ENCODE measurements at places on chromosomes 4 and X.

GRCh38 chr4:118833192-118833820 lies 2.6 kb downstream of the SEC24D start:
- no peak for DNase-seq

DNA sequence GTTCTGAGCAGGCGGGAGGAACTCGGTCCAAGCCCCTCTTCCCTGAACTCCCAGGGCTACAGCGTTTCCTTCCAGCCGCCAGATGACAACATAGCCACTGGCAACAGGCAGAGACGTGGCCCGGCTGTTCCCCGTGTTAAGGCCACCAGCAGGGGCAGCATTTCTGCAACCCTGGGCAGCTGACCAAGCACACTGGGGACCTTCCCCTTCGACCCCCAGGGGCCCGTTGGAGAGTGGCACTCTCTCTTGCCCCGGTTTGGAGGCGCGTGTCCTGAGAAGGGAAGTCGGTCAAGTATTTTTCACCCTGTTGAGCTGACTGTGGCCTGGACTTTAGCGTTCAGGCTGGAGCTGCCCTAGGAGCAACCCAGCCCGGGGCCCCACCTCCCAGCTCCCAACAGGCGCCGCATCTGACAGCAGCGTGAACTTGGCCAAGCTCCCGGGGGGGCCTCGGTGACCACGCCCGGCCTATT lies 37.6 kb downstream of the ZBTB49 start:
- no peak for DNase-seq

DNA sequence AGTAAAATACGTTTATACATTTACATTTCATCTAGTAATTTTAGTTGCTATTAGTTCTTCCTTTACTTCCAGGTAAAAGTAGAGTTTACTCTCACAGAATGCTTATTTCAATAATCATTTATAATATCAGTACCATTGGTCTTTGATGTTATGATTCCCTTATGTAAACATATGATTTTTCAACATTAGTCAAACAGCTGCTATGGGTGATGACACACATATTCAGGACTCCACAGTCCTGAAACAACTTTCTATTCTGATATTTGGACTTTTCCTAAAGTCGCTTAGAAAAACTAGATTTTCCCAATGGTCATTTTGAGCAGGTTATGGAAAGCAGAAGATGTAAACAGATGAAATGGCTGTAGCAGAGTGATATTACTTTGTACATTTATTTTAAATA lies 369.8 kb downstream of the UNC5C start:
- DNase-seq = no peak

- DNase-seq = no peak
Observed at GRCh38 chr4:158053801-158054200, 119.0 kb downstream of the GASK1B start.

- no peak for DNase-seq
Observed at GRCh38 chrX:24619647-24620046, 27.5 kb downstream of the PCYT1B start.

GRCh38 chrX:41127477-41128192 lies 42.4 kb downstream of the USP9X start:
- no peak for DNase-seq

GRCh38 chr4:87659247-87659931 lies 9.3 kb downstream of the DMP1 start:
- no peak for DNase-seq

DNA sequence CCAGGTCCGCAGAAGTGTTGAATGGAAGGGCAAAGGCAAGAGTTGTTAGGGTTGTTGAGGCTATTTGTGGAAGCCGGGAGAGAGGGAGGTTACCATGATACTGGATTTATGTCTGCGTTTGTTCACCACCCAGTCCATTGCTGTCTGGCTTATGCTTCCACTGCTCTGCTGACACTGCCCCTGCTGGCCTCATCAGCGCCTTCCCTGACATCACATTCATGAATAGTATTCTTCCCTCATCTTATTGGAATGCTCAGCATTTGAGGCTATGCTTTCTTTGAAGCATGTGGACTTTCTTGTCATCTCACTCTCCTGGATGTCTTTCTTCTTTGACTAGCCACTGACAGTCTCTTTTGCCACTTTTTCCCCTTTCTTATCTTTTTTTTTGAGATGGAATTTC lies 10.3 kb downstream of the GNL3L start:
- DNase-seq = no peak

GRCh38 chr4:4754641-4755040 lies 104.8 kb upstream of the MSX1 start:
- no peak for DNase-seq

DNA sequence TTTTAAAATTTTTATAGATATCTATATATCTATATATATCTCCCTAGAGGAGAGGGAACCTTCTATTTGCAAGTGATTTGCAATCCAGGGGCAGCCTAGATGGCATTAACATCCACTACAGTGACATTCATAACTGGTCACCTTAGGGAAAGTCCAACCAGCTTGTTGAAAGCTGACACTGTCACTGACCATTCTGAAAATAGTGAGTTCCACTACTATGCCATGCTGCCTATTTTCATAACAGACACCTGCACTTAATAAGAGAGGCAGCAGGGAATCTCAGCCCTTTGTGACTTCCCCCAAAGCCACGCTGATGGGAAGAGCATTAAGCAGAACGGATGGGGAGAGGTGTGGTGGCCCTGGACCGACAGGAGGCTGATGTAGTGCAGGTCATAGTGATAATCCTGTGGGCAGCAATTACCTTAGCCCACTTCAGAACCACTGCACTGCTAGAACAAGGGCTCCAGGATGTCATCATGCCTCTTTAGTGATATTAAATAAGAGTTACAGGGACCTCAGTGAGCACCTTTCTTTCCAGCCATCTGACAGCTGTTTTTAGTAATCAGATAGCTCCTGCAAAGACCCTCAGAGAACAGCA lies 51.3 kb downstream of the GPRIN3 start:
- DNase-seq = no peak

DNA sequence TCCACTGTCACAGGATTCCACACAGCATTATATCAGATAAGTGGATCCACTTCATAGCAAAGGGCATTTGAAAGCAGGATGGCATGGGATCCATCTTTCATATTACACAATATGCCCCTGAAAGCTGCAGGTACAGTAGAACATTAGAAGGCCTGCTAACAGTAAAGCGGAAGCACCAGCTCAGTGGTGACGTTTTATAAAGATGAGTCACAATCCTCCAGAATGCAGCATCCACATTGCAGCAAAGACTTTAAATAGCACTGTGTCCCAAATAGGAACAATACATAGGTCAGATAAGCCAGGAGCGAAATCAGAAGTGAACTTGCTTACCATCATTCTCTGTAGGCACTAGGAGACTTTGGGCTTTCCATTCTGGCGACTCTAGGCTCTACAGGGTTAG lies 609.5 kb upstream of the FAT1 start:
- no peak for DNase-seq

- peak; percentile 8 for DNase-seq
Observed at GRCh38 chrX:118807151-118808017, 16.2 kb upstream of the ZCCHC12 start.

- DNase-seq = no peak
Observed at GRCh38 chr4:25160714-25161592, 704 bp upstream of the SEPSECS start.

- no peak for DNase-seq
Observed at GRCh38 chrX:97471071-97471470, 587.4 kb downstream of the RPA4 start.

- no peak for DNase-seq
Observed at GRCh38 chr4:124851741-124852140, 139.2 kb upstream of the ANKRD50 start.

GRCh38 chrX:147679356-147680005 lies 232.2 kb upstream of the FMR1 start:
- no peak for DNase-seq

DNA sequence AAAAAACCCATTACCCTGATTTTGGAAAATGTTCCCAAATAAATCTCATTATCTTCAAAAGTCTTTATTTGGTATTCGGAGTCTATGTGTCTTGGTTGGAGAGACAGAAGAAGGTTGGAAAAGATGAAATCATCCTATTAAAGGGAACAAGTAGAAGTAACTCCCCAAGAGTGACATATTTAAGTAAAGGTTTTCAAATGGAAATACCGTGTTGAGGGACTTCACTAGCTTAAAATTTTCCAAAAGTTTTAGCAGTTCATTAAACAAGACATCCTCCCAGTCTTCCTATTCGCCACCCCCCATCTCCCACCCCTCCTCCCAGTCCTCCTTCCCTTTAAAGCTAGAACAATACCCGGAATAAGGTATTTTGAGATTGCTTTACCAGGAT lies 62.7 kb upstream of the CCDC160 start:
- DNase-seq = no peak

DNA sequence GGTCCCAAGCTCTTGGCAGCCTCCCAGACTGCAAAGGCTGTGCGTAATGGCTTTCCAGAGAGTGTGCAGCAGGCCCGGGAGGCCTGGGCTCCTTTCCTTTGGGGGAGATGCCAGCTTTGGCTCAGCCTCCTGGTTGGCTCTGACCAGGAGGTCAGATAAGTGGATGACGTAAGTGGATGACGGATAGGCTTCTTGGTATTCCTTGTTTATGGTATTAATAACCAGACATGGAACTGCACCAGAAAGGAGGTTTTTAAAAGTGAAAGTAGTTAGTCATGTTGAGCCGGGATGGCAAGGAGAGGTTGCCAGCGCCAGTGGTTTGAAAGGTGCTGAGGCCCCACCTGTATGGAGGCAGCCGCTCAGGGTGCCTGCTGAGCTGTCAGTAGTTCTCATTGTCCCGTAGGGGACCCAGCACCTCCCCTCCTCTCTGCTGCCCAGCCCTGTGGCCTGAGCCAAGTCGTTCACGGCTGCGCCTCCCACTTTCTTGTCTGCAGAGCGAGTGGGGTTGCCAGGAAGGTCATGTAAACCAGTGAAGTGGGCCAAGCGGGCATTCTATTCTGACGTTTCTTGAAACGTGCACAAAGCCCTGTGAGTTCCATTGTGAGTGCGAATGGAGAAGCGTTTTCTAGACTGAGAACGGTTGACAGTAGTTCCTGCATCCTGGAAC lies 28.7 kb upstream of the STOX2 start:
- no peak for DNase-seq

- DNase-seq = no peak
Observed at GRCh38 chr4:79854856-79855502, 218.1 kb downstream of the ANTXR2 start.

- no peak for DNase-seq
Observed at GRCh38 chr4:101332424-101332823, 14.9 kb downstream of the PPP3CA start.

DNA sequence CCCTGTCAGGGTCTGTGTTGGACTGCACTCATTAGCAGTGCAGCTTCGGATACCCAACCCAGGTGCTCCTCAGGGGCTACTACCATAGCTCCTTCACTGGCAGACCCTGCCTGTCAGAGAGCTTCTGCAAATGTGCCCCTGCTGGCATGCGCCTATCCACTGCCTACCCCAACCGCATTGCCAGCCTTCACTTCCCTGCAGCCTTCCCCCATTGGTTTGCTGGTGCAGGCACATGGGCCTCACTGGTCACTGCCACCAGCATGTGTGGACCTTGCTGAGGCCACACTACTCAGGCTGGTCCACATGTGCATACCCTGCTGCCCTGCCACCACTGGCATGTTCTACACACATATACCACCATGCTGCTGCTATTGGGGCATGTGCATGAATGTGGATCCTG lies 72.5 kb upstream of the MAGEH1 start:
- DNase-seq = no peak

DNA sequence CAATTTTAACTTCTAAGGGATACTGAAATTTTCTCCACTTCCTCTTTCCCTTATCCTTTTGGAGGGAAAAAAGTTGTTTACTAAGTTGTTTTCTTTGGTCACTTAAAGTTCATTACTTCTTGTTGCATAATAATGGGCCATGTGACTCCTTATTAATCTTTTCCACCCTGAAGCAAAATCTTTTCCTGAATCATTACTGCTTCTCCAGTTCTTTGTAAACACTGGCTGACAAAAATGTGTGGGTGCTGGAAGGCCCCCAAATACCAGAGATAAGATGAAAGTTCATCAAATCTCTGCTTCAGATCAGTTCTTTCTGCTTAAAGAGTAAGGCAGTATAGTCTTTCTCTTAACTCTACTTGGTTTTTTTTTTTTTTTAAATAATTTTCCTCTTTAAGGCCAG lies 108.9 kb upstream of the NHS start:
- no peak for DNase-seq

- no peak for DNase-seq
Observed at GRCh38 chr4:185837415-185838103, 25.6 kb upstream of the SORBS2 start.

All from activated CD4-positive, alpha-beta T cell treated with anti-CD3 and anti-CD28 coated beads, Interleukin-2, amount 50 U/mL, for 4 hours (primary cell).